Fibroblast of mammary gland (primary cell): ENCODE measurements at places on chromosomes 12 and 14.

DNA sequence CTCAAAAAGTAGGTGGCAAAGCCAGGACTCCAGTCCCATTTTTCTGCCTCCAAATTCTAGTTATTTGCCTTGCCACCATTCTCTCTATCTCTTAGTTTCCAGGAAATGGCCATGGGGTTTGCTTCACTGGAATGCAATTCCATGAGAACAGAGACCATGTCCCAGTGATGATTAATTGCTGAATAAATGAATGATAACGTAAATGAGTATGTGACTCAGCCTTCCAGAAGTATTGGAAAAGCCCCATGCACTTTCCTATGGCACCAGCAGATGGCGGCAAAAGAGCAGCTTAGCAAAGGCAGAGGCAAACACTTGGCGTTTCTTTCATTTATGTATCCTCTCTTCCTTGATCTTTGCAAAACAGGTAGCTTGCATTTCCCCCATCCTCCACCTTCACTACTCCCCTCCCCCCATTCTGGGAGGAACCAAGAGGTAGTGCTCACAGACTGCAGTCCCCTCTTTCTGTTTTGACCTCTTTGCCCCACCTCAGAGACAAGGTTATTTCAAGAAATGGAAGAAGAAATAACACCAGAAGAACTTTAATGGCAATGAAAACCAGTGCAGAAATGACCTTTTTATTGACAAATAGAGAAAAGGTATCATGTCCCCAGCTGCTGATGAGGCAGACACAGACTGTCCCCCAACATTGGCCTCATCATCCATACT lies 21.3 kb downstream of the TBX3 start:
- DNase-seq = peak; percentile 90

DNA sequence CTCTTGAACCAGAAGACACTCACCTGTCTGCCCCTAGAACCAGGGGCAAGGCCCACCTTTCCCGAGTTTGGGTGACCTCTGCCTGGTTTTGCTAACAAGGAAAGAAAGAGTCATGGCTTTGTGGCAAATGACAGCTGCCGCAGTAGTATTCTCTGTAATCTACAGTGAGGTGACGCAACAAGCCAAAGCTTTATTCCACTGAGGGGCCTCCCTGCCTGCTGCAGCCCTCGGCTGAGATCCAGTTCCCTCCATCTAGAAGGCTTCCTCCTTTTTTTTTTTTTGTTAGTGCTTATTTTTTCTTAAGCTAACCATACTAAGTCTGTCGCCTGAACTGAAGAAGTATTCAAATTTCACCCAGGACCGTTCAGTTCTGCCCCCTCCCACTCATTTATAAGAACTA lies 142.3 kb upstream of the TMCC3 start:
- no peak for DNase-seq

GRCh38 chr14:65940056-65940735 lies 527.7 kb downstream of the FUT8 start:
- no peak for DNase-seq

GRCh38 chr14:70616646-70617045 lies 16.2 kb upstream of the MED6 start:
- peak; percentile 40 for DNase-seq

DNA sequence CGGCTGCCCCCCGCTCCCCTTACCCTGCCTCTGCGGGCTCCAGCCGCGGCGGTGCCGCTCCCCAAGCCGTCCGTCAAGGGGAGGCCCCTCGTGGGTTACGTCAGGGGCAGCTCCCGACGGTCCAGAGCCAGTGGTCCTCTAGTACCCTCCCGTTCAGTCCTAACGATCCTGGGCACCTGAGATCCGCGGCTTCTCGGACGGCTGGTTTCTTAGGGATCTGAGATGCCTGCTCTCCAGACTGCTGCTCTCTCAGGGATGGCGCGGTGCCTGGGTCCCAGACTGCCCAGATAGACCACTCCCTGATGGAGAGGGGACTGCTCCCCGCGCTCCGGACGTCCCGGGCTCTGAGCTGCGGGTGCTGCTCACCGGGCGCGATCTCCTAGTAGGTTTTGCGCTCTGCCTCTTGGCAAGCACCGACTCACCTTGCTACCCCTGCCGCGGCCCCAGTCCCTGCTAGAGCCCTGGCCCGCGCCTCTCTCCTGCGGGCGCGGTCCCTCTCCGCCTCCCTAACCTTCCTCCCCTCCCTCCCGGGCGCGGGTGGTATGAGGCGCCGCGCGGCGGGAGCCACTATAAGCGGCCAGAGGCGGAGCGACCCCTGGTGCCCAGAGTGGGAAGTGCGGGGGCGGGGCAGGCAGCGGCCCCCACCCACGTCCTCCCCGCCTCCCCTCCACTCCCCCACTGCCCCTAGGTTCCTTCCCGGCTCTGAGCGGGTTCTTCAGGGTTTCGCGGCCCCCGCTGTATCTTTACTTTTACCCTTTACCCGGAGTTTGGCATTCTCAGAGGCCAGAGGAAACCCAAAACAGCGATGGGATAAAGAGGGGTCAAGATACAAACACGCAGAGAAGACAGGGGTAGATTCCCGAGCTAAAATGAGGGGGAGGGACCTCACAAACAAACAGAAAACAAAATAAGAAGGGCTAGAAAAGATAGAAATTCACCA lies at the start of gene C1QL4:
TSS of gene C1QL4 (minus strand) at position 544 of the 940 bp plus-strand sequence. CDS start 711 bp downstream, outside the sequence.
- DNase-seq = peak; percentile 48

GRCh38 chr14:22802860-22803686 lies 12.2 kb downstream of the SLC7A7 start:
- no peak for DNase-seq

- no peak for DNase-seq
Observed at GRCh38 chr14:64947710-64948611, 5.4 kb upstream of the GPX2 start.

GRCh38 chr12:44295958-44296623 lies 460.2 kb downstream of the TMEM117 start:
- no peak for DNase-seq

DNA sequence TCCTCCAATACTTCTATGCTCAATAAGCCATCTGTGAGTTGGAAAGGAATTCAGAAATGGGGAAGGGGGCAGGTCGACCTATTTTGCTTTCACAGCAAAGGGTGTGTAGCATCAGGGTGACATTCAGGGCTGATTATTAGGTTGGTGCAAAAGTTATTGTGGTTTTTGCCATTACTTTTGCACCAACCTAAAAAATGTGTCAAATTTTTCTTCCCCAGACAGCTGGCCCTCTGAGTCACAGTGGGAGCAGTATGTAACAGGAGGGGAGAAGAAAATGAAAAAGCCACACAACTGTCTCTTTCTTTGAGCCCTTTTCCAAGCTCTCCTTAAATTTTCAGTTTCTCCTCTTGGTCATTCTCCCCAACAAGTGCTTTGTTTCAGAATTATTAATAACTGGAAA lies 47.1 kb upstream of the GZMB start:
- DNase-seq = no peak

- peak; percentile 98 for DNase-seq
Observed at GRCh38 chr14:35336494-35337268, 44.5 kb downstream of the PSMA6 start.

GRCh38 chr12:102005256-102005655 lies 56.5 kb downstream of the WASHC3 start:
- no peak for DNase-seq

GRCh38 chr12:80445083-80445793 lies 1.2 kb downstream of the PTPRQ start:
- no peak for DNase-seq

DNA sequence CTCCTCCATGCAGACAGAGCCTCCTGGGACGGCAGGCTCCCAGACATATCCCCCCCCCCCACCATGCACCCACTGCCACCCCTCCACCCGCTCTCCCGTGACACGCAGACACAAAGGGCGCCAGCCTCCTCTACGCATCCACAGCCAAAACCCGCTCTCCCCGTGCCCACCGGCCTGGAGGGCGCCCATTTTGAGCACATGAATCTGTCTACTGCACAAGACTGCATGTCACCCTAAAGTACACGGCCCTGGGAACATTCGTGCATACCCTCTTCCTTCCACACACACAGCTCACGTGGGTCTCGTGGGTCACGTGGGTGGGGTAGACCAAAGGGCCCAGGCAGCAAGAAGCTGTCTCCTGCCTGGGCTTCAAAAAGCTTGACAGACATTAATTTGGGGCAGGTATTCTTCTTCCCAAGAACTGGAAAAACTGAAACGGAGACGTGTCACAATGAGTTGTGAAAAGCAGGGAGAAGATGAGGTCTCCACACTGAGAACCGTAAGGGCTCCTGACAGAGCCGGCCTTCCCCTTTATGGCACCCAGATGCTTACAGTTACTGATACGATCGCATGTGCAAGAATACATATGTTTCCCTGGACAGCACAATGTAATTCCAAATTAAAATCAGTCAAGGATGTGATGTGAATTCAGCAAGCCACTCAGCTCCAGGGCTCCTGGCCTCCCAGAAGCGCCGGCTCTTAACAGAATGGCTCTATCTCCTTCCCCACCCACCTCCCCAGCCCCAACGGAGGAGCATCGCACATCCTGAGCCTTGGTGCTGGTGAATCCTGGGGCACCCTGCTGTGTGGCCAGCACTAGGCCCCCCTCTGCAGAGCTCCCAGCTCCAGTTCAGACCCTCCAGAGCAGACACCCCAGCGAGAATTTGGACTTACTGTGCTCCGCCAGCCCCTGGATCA lies 1.9 kb downstream of the TGFB3 start:
- DNase-seq = peak; percentile 20
